Stimulated activated CD4-positive, alpha-beta T cell treated with anti-CD3 and anti-CD28 coated beads, Interleukin-12 subunit alpha, Interleukin-12 subunit beta, amount 100 ng/mL, for 24 hours (primary cell): ENCODE measurements at places on chromosomes 1 and 21.

GRCh38 chr1:11837767-11838348 lies 9.7 kb downstream of the NPPA start:
- no peak for DNase-seq

DNA sequence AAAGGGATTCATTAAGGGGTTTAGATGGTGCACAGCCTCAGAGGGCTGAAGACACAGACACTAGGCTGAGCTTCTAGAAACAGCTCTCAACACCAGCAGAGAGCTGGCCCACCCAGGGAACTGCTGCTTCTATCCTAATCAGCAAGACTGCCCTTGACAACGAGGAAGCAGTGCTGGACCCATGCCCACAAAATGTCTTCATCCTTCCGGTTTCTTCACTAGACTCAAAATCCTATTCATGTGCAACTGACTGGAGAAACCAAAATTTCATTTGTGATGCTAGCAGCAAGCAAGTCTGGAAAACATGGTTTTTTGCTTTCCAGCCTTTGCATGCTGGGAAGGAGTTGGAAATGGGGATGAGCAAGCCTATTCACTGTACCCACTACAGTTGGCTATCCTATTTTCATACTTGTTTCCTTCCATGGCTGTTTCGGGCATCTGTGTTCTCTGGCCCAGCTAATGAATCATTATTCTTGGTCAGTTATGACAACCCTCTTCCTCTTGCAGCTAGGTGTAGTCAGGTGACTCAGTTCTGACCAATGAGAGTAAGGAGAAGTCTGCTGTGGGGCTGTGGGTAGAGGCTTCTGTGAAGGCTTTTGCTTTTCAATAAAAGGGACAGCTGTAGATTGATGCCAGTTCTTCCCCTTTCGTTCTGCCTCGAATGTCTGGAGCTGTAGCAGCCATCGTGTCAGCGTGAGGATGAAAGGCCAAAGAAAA lies 14.6 kb upstream of the TMEM61 start:
- DNase-seq, result no peak

- no peak for DNase-seq
These were observed 14.8 kb upstream of the GPR88 start for GRCh38 chr1:100523038-100523652.

GRCh38 chr1:70745199-70745598 lies 302.4 kb downstream of the PTGER3 start:
- no peak for DNase-seq

DNA sequence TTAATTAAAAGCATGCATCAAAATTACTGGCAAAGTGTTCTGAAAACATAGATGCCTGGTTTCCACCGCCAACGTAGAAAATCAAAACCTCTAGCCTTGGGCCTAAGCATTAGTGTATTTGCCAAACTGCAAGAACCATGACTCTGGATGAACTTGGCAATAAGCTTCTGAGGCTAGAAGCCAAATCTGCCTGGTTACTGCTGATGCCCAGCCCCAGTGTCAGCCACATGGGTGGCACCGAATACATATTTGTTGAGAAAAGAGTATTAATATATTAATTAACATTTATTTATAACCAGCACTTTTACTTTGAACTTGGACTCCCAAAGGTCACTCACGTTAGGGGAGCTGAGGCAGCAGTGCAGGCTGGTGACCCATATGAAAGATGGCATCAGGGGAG lies 140.6 kb upstream of the HMGB4 start:
- DNase-seq, result no peak

- no peak for DNase-seq
These were observed 1177.6 kb downstream of the PLA2G4A start for GRCh38 chr1:188006354-188006753.

- no peak for DNase-seq
These were observed 88.6 kb upstream of the HNRNPU start for GRCh38 chr1:244952940-244953339.
